Cardiac muscle cell (in vitro differentiated cells and primary cell): ENCODE measurements at places on chromosomes 6 and 20. TPM values are rescaled to one million over a fixed set of nuclear protein-coding genes. Genes with fewer than 3 reads are reported as not detected.

CD24 gene
- 109 and 166 TPM in 2 replicates for total RNA-seq

C2 gene
- 1.9 TPM in 2 replicates for total RNA-seq

DNA sequence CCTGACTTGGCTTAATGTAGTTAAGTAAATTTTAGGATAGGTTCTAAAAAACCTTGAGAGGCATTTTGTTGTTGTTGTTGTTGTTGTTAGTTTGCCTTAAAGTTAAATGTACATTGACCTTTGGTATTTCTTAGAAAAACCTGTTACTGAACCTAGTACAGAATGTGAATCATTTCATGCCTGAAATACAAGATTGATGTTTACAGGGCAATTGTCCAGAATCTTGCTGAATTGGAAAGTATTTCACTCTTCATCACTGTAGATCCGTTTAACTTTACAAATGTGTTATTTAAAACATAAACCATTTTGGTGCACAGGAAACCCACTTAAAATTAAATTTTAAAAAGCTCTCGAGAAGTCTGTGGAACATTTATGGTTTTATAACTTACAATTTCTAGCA is 75.0 kb downstream of the CEP57L1 start:
- H3K36me3 ChIP-seq, result no peaks in the 10 kb centered on the region
- H3K27me3 ChIP-seq, result no peaks in the 10 kb centered on the region
- H3K4me3 ChIP-seq, result no peak overlapping the region
- DNase-seq, result no peak
- H3K27ac ChIP-seq, result no peak overlapping the region
- no peaks in the 10 kb centered on the region for H3K4me1 ChIP-seq

- H3K27me3 ChIP-seq, result no peaks in the 10 kb centered on the region
- no peak overlapping the region for H3K4me3 ChIP-seq
- DNase-seq, result peak; percentile 72
- no peaks in the 10 kb centered on the region for H3K36me3 ChIP-seq
Observed at GRCh38 chr20:34249291-34249690, 8.1 kb downstream of the ASIP start.

HCRTR2 gene
- total RNA-seq, result 0.21 TPM in 1 of 2 replicates, not detected in the other

IP6K3 gene
- total RNA-seq, result 3.9 and 5.0 TPM in 2 replicates

TDRD6 gene
- 0.28 and 0.57 TPM in 2 replicates for total RNA-seq

DAAM2 gene
- total RNA-seq, result 4.8 and 8.5 TPM in 2 replicates

- peaks cover 24% of the 10 kb centered on the region for H3K36me3 ChIP-seq
- H3K4me1 ChIP-seq, result no peaks in the 10 kb centered on the region
- DNase-seq, result no peak
- no peaks in the 10 kb centered on the region for H3K27me3 ChIP-seq
- no peak overlapping the region for H3K4me3 ChIP-seq
- H3K27ac ChIP-seq, result peak overlapping the region; percentile 28
Observed at GRCh38 chr6:158597565-158597964, 37.7 kb downstream of the TMEM181 start.

- H3K27ac ChIP-seq, result no peak overlapping the region
- peak; percentile 58 for DNase-seq
- no peaks in the 10 kb centered on the region for H3K36me3 ChIP-seq
- H3K27me3 ChIP-seq, result no peaks in the 10 kb centered on the region
- no peak overlapping the region for H3K4me3 ChIP-seq
Observed at GRCh38 chr6:101226677-101227135, 166.8 kb upstream of the GRIK2 start.

THEMIS gene
- total RNA-seq, result not detected in 2 replicates

DNA sequence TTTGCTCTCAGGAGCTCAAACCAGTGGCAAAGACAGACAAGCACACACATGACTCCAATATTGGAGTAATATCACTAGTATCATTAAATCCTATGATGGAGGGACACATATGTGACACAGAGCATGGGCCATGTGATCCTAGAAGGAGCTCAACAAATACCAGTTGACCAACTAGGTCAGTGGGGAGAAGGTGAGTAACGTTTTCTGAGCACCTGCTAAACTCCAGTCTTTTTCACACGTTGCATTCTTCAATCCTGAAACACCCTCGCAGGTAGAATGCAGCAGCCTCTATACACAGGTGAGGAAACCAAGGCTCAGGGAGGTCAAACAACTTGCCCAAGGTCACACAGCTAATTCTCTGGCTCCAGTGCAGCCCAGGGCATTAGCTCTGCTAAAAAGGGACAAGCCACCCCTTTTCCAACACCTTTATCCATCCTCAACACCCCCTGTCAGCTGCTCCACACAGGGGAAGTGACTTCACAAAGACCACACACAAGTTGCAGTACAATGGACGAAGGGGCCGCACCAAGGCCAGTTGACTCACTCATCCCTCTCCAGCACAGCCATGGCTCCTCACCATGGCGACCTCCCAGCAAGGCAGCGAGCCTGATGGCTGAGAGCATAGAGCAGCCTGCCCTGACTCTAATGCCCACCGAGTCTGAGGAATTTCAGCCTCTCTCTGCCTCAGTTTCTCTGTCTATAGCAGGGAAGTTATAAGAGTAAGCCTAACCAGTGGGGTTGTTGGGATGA is 4.4 kb downstream of the CAPN11 start:
- H3K27ac ChIP-seq, result no peak overlapping the region
- H3K27me3 ChIP-seq, result no peaks in the 10 kb centered on the region
- no peak for DNase-seq

DNA sequence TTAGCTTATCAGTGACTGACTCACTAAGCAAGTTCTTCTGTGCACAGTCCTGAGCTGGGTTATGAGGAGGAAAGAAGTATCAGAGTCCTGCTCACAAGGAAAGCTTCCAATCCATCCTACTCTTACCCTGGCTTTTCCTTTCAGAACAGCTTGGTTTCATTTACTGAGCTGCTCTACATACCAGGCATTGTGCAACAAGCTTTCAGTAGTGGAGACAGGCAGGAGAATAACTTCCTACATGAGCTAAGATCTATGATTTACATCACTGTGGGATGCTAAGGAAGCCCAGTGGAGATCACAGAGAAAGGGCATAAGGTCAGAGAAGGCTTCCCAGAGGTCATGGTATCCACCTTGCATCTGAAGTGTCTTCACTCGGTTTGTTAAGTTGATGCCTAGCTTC is 144.5 kb downstream of the MAP3K7 start:
- no peak for DNase-seq
- no peaks in the 10 kb centered on the region for H3K27me3 ChIP-seq
- H3K36me3 ChIP-seq, result no peaks in the 10 kb centered on the region
- H3K4me3 ChIP-seq, result no peak overlapping the region
- H3K27ac ChIP-seq, result no peak overlapping the region

DNA sequence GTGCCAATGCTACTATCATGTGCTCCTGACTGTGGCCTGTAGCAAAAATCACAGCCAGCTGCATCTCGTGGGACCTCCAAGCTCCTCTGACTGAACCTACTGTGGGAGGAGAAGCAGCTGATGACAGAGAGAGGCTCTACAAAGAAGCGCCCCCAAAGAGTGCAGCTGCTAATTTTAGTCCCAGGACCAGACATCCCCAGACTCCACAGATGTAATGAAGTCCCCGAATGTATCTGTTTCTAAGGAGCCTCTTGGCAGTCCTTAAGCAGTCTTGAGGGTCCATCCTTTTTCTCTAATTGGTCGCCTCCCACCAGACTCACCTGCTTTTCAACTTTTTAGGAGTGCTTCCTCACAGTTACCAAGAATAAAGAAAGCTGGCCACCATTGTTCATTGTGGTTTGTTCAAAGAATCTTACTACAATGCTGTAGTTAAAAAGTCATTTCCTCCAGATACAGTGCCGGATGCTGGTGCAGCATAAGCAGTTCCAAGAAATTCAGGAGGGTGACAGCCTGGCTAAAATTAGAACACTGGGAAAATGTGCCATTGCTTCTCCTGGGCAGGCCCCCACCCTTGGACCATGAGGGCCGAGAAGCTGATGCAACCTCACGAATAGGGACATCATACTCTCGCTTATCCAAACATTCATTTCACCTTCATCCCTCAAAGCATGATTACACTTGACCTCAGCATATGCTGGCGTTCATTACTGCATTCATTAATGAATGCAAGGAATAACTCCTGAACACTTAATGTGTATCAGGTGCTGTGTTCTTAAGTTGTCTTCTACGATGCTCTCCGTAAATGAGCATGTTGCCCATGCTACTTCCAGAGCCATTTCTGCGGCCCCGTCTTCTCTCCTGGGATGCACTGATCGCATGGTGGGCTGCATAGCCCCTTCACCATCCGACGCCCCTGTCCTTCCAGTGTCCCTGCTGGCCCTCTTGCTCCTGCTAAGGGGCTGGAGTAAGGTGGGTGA is 66.4 kb downstream of the LY86 start:
- no peaks in the 10 kb centered on the region for H3K27me3 ChIP-seq
- DNase-seq, result no peak
- no peaks in the 10 kb centered on the region for H3K36me3 ChIP-seq
- H3K27ac ChIP-seq, result no peak overlapping the region
- no peaks in the 10 kb centered on the region for H3K4me1 ChIP-seq

- H3K27ac ChIP-seq, result peak overlapping the region; percentile 97
- H3K4me3 ChIP-seq, result peak overlapping the region; percentile 46
- H3K36me3 ChIP-seq, result no peaks in the 10 kb centered on the region
- DNase-seq, result no peak
- peaks cover 12% of the 10 kb centered on the region for H3K4me1 ChIP-seq
- H3K27me3 ChIP-seq, result no peaks in the 10 kb centered on the region
Observed at GRCh38 chr6:149717255-149717587, 680 bp downstream of the LATS1 start.

GRCh38 chr6:106981926-106982325 is 7.4 kb upstream of the CD24 start:
- no peak overlapping the region for H3K27ac ChIP-seq
- no peak for DNase-seq
- H3K4me1 ChIP-seq, result no peaks in the 10 kb centered on the region
- H3K36me3 ChIP-seq, result no peaks in the 10 kb centered on the region

- H3K27me3 ChIP-seq, result no peaks in the 10 kb centered on the region
- H3K4me3 ChIP-seq, result no peak overlapping the region
- H3K36me3 ChIP-seq, result no peaks in the 10 kb centered on the region
- no peaks in the 10 kb centered on the region for H3K4me1 ChIP-seq
- no peak overlapping the region for H3K27ac ChIP-seq
Observed at GRCh38 chr6:12371151-12371550, 81.0 kb downstream of the EDN1 start.

ARHGAP40 gene
- total RNA-seq, result not detected in 2 replicates

- no peak overlapping the region for H3K4me3 ChIP-seq
- H3K27me3 ChIP-seq, result no peaks in the 10 kb centered on the region
- no peak overlapping the region for H3K27ac ChIP-seq
- peaks cover 5% of the 10 kb centered on the region for H3K4me1 ChIP-seq
- no peaks in the 10 kb centered on the region for H3K36me3 ChIP-seq
Observed at GRCh38 chr6:157613011-157613522, 210.0 kb upstream of the SNX9 start.

TREM2 gene
- total RNA-seq, result not detected in 2 replicates

DNA sequence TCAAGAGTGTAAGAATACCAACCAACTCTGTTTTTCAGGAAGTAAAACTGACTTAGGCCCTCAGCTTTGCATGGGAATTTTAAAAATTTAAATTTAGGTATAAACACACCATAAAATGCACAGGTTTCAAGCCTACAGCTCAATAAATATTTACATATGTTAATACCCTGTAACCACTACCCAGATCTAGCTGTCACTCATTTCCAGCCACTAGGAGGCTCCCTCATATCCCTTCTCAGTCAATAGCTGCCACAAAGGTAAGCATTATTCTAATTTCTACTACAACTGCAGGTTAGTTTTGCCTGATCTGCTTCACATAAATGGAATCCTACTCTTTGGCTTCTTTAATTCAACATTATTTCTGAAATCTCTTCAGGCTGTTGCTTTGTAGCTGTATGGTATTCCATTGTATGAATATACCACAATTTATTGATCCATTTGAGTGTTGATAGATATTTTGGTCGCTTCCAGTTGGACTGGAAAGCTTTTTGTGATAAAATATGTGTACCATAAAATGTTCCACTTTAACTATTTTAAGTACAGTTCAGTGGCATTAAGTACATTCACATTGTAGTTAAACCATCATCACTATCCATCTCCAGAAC is 32.5 kb upstream of the MEI4 start:
- H3K27me3 ChIP-seq, result no peaks in the 10 kb centered on the region
- no peaks in the 10 kb centered on the region for H3K4me1 ChIP-seq
- DNase-seq, result no peak
- no peak overlapping the region for H3K27ac ChIP-seq
- H3K36me3 ChIP-seq, result no peaks in the 10 kb centered on the region

- no peaks in the 10 kb centered on the region for H3K36me3 ChIP-seq
- H3K27me3 ChIP-seq, result peaks cover 21% of the 10 kb centered on the region
- H3K27ac ChIP-seq, result peak overlapping the region; percentile 5
- peaks cover 20% of the 10 kb centered on the region for H3K4me1 ChIP-seq
- DNase-seq, result peak; percentile 47
Observed at GRCh38 chr6:111872401-111873177, 663 bp downstream of the FYN start.

DNA sequence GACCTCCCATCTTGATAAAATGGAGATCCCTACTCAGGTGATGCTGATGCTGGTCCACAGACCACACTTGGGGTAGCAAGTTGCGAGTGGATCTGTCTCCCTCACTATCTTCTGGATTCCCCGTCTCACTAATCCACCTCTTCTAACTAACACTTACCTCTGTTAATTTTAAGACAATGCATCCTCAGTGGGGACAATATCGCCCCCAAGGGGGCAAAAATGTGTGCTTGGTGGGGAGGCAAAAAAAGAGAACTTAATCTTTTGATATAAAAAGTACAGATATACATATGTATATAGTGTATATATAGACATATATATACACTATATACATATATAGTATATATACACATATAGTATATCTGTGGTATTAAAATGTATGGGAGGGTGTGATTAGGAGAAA is 4.3 kb downstream of the LRFN2 start:
- H3K36me3 ChIP-seq, result no peaks in the 10 kb centered on the region
- no peak overlapping the region for H3K27ac ChIP-seq
- peaks cover 31% of the 10 kb centered on the region for H3K27me3 ChIP-seq
- H3K4me1 ChIP-seq, result no peaks in the 10 kb centered on the region

DNA sequence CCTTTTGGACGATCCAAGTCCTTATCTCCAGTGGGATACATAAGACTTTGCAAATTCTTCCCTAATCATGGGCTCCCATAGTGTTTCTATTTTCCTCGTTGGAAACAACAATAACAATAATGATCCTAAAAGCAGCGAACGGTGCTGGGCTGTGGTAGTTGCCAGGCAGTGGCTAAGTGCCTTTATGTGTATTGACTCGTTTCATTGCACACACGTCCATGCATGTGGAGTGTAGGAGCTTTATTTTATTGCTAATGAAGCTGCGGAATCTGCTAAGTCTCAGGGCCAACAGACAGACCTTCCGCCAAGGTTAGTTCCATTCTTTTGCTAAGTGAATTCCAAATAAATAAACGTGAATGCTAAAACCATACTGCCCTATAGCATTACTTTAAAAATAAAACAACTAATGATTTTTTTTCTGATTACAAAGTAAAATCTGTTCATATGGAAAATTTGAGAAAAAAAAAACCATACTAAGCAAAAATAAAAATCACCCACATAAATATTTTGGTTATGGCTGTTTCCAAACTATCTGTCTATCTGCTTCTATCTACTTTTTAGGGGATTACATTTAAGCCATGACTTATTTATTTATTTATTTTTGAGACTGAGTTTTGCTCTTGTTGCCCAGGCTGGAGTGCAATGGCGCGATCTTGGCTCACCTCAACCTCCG is 297.9 kb downstream of the BMP7 start:
- DNase-seq, result no peak
- no peaks in the 10 kb centered on the region for H3K4me1 ChIP-seq
- no peak overlapping the region for H3K4me3 ChIP-seq
- H3K36me3 ChIP-seq, result no peaks in the 10 kb centered on the region
- no peak overlapping the region for H3K27ac ChIP-seq
